ENCODE measurements at places on chromosomes 16 and 17.

DNA sequence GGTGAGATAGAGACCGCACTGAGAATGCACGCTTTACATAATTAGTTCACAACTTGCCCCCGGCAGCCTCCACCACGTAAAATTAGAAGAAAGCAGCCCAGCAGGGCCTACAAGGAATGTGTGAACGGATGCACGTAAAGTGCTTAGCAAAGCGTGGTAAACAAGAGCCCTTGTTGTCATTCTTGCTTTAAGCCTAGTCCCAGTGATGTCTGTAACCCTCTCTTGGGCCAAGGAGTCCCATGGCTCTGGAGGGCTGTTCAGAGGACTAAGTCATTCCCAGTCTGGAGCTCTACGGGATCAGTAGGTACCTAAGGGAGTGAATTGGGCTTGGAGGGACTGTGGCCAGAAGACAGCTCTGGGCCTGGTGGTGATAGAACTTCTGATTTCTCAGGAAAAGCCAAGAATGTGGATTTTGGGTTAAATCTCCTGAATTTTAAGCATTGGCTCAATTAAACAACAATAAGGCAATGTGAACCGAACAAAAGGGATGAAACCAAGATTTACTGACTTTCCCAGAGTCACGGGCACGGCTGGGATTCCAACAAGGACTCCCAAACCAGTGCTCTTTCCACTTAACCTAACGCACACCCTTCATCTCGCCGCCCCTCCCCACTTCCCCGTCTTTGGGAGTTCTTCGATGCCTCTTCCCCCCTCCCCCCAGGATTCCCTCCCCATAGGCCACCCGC lies 775 bp upstream of the CHP2 start:
- no peak overlapping the region for H3K27ac ChIP-seq
- no peak overlapping the region for H3K4me3 ChIP-seq
- H3K27me3 ChIP-seq = peaks cover 63% of the 10 kb centered on the region
- DNase-seq = no peak
- H3K4me1 ChIP-seq = no peaks in the 10 kb centered on the region
- no peaks in the 10 kb centered on the region for H3K36me3 ChIP-seq

DNA sequence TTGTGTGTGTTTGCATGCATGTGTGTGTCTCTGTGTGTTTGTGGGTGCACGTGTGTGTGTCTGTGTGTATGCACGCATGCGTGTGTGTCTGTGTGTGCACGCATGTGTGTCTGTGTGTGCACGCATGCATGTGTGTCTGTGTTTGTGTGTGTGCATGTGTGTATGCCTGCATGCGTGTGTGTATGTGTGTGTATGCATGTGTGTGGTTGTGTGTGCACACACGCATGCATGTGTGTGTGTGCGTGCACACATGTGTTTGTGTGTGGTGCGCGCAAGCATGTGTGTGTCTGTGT lies 239.9 kb upstream of the TNRC6C start:
- H3K4me1 ChIP-seq = no peaks in the 10 kb centered on the region
- no peak overlapping the region for H3K4me3 ChIP-seq
- H3K36me3 ChIP-seq = peaks cover 2% of the 10 kb centered on the region
- no peak for DNase-seq
- H3K27ac ChIP-seq = no peak overlapping the region

- peaks cover 35% of the 10 kb centered on the region for H3K27me3 ChIP-seq
- DNase-seq = no peak
- no peak overlapping the region for H3K4me3 ChIP-seq
Measured at GRCh38 chr16:67534431-67534830, 5.8 kb downstream of the RIPOR1 start.

DNA sequence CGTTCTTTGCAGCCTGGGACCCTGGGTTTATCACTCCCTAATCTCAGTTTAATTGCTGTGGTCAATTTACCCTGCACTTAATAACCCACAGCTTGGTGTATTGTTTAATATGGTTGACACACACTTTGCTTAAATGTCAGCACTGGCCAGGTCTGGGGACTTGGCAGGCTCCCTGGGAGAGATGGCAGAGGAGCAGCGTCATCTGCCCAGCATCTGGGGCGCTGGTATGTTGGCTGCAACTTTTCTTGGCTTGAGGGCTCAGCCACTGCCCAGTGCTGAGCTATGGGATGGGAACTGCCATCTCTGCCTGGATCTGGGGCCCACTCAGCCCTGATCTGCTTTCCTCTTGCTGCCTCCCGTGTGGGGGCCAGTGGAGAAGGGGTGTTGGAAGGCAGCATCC lies 115.7 kb upstream of the IRX3 start:
- no peak overlapping the region for H3K27ac ChIP-seq
- H3K36me3 ChIP-seq = no peaks in the 10 kb centered on the region
- peaks cover 17% of the 10 kb centered on the region for H3K27me3 ChIP-seq
- H3K4me3 ChIP-seq = no peak overlapping the region
- H3K4me1 ChIP-seq = no peaks in the 10 kb centered on the region

GRCh38 chr17:8798846-8799569 lies at the start of gene MFSD6L:
Gene MFSD6L (minus strand): TSS chr17:8799365. CDS start chr17:8799120, 245 bp downstream.
- H3K36me3 ChIP-seq = no peaks in the 10 kb centered on the region
- no peaks in the 10 kb centered on the region for H3K4me1 ChIP-seq

All from activated naive CD8-positive, alpha-beta T cell treated with anti-CD3 and anti-CD28 coated beads for 36 hours (primary cell).